ENCODE measurements at places on chromosomes 2 and 18.

DNA sequence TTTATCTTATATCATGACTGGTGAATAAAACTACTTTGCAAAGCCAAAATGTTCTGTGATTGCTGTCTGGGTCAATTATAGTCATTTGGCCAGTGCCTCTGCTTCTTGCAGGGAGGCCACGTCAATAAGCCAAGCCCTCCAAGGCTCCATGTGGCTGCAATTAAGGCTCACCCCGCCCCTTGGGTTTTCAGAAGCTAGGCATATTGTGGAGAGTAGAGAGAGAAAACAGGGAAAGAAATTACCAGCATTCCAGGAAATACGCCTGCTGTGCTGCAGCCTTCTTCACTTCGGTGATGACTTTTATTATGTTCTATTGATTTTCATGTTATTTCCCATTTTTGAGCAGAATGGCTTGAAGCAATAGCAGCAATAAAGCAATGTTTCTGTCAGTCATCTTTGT is 319.7 kb downstream of the SOX11 start:
- no peak for DNase-seq

DNA sequence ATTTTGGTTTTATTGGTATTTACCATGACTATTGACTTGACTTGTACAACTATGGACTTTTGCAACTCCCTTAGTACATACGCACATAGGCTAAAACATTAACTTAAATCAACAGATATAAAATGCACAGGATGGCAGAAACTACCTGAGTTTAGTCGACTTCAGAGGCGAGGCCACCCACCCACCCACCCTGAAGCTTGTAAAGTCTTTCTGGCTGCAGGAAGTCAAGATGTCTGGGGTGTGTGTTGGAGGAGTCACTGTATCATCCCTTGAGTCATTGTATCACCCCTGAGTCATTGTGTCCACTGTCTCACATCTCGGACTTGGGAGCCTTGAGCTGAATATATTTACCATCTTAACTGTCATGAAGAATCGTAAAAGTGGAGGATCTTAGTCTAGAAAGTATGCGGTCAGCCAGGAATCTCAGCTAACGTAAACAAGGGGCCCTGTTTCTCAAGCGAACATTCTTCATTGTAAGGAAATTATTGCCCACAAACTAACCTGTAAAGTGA is 140.0 kb upstream of the ST6GAL2 start:
- no peak for DNase-seq

DNA sequence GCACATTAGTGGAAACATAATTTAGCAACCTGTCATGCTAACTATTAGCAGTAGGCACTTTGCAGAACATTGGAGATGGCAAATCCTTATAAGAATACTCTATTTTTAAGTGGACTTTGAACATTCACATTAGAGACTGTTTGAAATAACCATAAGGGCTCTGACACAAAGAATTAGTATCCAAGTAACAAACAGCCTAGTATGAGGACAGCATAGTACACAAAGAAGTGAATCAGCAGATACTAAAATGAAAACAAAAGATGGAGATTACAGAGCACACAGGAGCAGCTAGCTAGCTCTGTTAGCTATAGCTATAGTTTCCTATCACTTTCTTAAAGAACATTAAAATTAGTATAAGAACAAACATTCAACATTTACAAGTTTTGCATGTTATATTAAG is 256.3 kb upstream of the SPOPL start:
- no peak for DNase-seq

GRCh38 chr2:153394686-153395085 is 83.9 kb downstream of the RPRM start:
- no peak for DNase-seq

DNA sequence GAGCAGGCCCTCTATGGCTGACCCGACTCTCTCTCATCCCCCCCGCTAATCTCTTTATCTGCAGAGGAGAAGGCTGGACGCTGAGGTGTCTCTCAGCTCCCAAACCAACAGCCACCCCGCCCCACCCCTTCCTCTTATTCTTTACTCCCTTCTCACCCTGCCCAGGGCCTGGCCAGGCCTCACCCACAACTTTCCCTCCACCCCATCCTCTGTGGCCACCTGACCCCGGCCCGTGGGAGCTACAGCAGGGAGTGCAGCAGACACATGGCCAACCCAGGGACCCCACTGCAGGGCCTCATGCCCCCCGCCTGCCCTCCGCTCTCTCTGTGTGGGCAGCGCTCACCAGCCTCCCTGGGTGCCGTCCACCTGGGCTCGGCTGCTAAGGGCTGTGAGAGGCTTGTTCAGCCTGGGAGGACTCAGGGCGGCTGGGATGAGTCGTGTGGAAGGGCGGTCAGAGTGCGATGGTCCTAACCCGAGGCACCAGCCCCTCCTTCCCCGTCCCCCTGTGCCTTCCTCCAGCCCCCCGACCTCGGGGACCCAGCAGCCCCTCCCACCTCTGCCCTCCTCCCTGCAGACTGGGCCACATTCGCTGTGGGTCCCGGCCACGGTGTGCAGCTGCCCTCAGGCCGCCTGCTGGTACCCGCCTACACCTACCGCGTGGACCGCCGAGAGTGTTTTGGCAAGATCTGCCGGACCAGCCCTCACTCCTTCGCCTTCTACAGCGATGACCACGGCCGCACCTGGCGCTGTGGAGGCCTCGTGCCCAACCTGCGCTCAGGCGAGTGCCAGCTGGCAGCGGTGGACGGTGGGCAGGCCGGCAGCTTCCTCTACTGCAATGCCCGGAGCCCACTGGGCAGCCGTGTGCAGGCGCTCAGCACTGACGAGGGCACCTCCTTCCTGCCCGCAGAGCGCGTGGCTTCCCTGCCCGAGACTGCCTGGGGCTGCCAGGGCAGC is 6.8 kb downstream of the NEU4 start:
- DNase-seq = no peak

- DNase-seq = no peak
Observed at GRCh38 chr2:209564816-209565215, 141.0 kb downstream of the MAP2 start.

DNA sequence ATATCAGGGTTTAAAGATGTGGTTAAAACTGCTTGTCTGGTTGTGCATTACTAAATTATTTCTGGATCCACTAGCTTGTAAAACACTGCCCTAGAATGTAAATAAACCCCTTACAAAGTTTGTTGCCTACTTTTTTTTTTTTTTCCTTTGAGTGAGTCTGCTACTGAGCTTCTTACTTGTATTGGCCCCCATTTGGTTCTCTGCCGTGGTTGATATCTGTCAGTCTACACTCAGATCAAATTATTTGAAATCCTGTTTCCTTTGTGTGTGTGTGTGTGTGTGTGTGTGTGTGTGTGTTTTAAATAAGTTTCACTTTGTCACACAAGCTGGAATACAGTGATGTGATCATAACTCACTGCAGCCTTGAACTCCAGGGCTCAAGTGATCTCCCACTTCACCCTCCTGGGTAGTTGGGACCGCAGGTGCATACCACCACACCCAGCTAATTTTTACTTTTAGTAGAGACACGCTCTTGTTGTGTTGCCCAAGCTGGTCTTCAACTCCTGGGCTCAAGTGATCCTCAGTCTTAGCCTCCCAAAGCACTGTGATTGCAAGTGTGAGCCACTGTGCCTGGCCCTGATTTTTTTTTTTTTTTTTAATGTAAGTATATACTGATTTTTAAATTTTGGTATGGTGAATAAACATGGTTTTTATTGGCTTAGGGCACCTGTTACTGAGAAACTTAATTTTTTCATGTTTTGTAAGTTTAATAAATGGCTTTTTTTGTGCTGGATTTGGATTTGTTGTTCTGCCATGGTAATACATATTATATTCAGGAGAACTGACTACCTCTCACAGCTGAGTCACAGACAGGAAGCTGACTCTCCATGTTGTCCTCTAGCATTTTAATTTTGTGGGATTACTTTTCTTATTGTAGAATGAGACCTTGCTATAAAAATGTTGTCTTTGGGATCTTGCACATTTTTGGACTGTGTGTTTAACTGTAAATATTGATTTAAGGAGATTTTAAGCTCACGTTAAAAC is 48.5 kb downstream of the MAP4K4 start:
- no peak for DNase-seq

- peak; percentile 22 for DNase-seq
Observed at GRCh38 chr2:169768262-169768995, 30.2 kb upstream of the SSB start.

- DNase-seq = no peak
Observed at GRCh38 chr2:158097481-158097880, 4.2 kb upstream of the UPP2 start.

DNA sequence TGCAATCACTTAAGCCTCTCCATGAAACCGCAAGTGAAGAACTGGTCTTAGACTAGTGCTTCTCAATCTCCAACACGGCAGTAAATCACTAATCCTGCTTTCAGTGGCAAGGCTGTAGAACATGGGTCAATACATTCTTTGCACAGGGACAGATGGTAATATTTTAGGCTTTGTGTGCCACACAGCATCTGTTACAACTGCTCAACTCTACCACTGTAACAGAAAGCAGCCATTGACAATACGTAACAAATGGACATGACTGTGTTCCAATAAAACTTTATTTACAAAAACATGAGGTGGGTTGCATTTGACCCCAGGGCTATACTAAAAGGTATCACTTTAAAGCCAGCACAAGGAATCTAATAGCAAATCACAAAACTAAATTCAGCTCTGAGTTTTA is 51.1 kb downstream of the RNF152 start:
- DNase-seq = no peak

GRCh38 chr2:200786423-200786822 is 25.3 kb upstream of the BZW1 start:
- DNase-seq = no peak

GRCh38 chr2:240988146-240988545 is 10.3 kb upstream of the SNED1 start:
- no peak for DNase-seq

DNA sequence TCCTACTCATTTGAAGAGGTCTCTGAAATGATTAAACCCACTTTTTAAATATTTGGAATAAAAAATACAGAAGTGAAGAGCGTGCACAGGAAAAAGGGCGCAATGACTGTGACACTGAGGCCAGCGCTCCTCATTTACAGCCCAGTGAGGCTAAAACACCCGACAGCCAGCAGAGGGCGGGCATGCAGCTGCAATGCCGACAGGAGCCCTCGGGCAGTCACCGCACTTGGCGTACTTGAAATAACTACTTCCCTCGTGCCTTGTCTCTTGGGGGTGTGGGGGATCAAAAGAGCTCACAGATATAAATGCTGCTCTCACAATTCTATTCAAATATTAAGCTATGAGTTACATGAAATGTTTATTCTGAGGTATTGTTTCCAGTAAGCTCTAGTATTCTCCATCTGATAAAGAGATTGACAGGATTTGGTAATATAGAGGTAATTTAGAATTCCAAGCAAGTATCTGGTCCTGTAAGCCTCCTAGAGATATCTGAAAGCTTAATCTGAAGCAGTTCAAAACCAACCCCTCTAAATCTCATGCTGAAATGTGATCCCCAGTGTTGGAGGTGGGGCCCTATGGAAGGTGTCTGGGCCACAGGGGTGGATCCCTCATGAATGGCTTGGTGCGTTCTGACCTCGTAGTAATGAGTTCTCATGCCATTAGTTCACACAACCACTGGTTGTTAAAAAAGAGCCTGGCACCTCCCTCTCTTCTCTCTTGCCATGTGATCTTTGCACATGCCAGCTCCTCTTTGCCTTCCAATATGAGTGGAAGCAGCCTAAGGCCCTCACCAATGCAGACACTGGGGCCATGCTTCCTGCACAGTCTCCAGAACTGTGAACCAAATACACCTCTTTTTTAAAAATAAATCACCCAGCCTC is 93.6 kb downstream of the ZAP70 start:
- peak; percentile 45 for DNase-seq

GRCh38 chr2:197973772-197974171 is 169.4 kb downstream of the PLCL1 start:
- no peak for DNase-seq

GRCh38 chr2:120912101-120912985 is 176.7 kb downstream of the GLI2 start:
- DNase-seq = no peak

DNA sequence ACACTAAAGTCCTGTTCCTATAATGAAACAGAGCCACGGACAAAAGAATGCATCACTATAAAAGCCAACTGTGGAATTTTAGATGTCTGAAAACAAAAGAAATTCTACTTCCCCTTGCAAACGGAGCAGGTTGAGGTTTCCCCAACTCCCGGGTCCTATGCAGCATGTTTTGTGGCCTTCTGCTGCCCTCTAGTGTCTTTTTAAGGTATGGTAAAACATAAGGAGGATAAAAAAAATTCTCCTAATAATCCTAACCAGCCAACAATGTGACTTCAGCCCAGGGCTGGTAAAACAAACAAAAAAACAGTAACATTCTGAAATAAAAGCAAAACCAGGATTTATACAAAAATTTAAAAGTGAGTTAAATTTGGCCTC is 539.5 kb downstream of the NRXN1 start:
- DNase-seq = no peak

GRCh38 chr18:43794363-43794762 is 517.1 kb upstream of the SYT4 start:
- DNase-seq = no peak

- DNase-seq = peak; percentile 19
Observed at GRCh38 chr2:189412330-189412953, 28.8 kb upstream of the WDR75 start.

DNA sequence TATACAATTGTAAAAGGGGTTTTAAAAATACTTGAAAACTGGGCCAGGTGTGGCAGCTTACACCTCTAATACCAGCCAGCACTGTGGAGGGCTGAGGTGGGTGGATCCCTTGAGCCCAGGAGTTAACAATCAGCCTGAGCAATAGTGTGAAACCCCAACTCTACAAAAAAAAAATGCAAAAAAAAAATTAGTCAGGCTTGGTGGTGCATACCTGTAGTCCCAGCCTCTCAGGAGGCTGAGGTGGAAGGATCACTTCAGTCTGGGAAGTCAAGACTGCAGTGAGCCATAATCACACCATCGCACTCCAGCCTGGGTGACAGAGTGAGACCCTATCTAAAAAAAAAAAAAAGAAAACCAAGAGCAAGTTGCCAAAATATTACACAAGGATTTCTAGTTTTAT is 182.7 kb downstream of the UBE2E3 start:
- no peak for DNase-seq

- DNase-seq = no peak
Observed at GRCh38 chr2:186605041-186605440, 15.2 kb downstream of the ITGAV start.

- no peak for DNase-seq
Observed at GRCh38 chr2:10579876-10580514, 109.8 kb downstream of the NOL10 start.

GRCh38 chr2:23660237-23660636 is 266.7 kb downstream of the ATAD2B start:
- no peak for DNase-seq

- no peak for DNase-seq
Observed at GRCh38 chr2:84894131-84894586, 11.3 kb upstream of the TMSB10 start.
